ENCODE measurements at places on chromosomes 7 and 10.

- no peak for DNase-seq
These were observed 36.6 kb upstream of the ATP6V0A4 start for GRCh38 chr7:138834583-138834982.

- peak; percentile 60 for DNase-seq
These were observed 22.5 kb downstream of the LRRN3 start for GRCh38 chr7:111113263-111114017.

GRCh38 chr7:38396852-38397251 lies 123.4 kb upstream of the TARP start:
- no peak for DNase-seq

GRCh38 chr10:87757685-87758084 lies 60.3 kb downstream of the ATAD1 start:
- DNase-seq, result no peak

GRCh38 chr7:5237286-5237685 lies 45.5 kb upstream of the SLC29A4 start:
- peak; percentile 12 for DNase-seq

DNA sequence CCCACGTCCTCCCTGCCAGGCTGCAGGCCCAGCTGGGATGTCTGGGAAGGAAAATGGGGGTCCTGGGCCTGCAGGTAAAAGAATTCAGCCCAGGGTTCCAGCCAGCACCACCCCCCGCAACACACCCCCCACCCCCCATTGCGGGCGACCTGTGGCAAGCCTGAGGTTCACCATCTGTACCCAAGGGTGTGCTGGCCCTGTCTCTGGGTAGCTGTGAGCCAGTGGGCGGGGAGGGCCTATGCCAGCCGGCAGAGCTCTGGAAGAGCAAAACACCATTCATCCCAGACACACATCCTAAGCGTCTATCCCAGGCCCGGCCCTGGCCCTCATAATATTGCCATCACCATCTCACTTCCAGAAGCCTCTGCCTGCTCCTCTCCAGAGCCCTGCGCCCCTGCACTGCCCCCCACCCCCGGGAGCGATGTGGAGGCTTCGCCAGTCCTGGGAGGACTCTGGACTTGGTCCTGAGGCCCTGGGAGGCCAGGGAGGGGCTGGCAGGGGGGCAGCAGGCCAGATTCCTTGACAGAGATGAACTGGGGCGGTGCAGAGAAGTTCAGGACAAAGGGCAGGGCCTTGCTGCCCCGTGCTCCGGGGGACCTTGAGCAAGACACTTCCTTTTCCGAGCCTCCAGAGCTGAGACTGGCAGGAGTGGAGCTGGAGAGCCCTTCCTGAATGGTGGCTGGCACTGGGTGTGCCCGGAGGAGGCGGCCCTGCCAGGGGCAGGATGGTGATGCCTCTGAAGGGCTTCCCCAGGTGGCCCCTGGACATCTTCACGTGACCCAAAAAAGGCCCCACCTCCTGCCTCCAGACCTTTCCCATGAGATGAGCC lies 8.7 kb upstream of the TTYH3 start:
- no peak for DNase-seq

GRCh38 chr10:7634142-7634894 lies 32.4 kb downstream of the ITIH5 start:
- DNase-seq, result no peak

- DNase-seq, result peak; percentile 7
These were observed 164.7 kb upstream of the HPS1 start for GRCh38 chr10:98611436-98611835.

DNA sequence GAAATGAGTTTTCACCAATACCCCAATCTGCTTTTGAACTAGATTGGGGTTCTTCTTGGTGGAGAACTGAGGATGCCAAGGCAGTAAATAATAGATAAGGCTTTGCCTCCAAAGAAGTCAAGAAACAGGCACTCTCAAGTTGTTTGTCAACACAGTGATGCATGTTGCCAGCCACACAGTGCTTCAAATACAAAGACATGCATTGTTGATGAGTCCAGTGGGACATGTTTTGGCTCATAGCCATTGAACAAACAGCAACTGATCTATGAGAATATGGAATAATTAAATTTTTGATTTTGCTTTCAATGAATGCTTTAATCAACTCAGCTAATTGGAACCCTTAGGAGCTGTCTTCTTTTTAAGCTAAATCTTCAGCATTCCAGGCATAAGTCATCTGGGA lies 346.4 kb downstream of the THSD7A start:
- DNase-seq, result no peak

DNA sequence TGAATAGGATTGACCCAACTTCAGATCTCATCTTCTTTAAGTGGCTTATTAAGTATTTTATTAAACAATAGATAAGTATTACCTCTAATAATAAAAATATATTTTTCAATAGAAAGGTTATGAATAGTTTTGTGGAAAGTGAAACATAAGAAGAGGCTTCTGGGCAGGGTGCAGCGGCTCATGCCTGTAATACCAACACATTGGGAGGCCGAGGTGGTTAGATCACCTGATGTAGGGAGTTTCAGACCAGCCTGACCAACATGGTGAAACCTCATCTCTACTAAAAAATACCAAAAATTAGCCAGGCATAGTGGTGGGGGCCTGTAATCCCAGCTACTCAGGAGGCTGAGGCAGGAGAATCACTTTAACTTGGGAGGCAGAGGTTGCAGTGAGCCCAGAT lies 26.5 kb downstream of the GPR85 start:
- DNase-seq, result no peak

DNA sequence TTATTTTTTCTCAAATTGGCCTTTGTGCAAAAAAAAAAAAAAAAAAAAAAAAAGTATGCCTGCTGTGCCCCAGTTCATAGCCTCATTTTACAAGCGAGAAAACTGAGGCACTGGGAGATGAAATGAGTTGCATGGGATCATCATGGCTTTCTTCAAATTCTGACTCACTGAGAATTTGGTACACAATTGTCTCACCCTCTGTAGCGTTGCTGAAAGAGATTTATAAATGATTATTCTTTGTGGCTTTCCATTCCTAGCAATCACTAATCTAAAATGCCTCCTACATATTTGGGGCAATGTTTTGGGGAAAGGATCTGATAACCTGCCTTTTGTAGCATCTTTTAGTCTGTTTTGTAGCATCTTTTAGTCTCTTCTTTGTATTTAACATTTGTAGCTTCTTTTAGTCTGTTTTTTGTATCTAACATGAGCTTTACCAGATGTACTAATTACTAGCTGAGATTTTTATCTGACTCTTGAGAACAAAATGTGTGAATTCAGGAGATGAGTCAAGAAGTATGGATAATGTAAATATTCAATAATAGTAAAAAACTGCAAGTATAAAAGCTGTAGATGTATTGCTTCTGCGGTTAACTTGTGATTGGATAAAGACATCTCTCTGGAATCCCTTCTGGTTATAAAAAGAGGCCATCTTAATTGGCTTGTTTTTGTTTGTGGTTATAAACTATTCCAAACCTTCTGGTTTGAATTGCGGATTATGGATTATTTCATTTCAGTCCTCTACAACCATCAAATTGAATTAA lies 161.4 kb downstream of the ARID5B start:
- peak; percentile 90 for DNase-seq

- DNase-seq, result peak; percentile 68
These were observed 22.4 kb downstream of the ATXN7L1 start for GRCh38 chr7:105853931-105854419.

GRCh38 chr10:94101894-94102293 lies 108.2 kb downstream of the PLCE1 start:
- DNase-seq, result no peak

GRCh38 chr7:74320645-74321221 lies 31.5 kb downstream of the CLIP2 start:
- no peak for DNase-seq

- no peak for DNase-seq
These were observed 710.3 kb downstream of the SORCS1 start for GRCh38 chr10:106454233-106454632.

GRCh38 chr7:2737771-2738540 lies 50.0 kb downstream of the AMZ1 start:
- DNase-seq, result no peak

GRCh38 chr10:120162471-120162870 lies 269.9 kb downstream of the SEC23IP start:
- no peak for DNase-seq

DNA sequence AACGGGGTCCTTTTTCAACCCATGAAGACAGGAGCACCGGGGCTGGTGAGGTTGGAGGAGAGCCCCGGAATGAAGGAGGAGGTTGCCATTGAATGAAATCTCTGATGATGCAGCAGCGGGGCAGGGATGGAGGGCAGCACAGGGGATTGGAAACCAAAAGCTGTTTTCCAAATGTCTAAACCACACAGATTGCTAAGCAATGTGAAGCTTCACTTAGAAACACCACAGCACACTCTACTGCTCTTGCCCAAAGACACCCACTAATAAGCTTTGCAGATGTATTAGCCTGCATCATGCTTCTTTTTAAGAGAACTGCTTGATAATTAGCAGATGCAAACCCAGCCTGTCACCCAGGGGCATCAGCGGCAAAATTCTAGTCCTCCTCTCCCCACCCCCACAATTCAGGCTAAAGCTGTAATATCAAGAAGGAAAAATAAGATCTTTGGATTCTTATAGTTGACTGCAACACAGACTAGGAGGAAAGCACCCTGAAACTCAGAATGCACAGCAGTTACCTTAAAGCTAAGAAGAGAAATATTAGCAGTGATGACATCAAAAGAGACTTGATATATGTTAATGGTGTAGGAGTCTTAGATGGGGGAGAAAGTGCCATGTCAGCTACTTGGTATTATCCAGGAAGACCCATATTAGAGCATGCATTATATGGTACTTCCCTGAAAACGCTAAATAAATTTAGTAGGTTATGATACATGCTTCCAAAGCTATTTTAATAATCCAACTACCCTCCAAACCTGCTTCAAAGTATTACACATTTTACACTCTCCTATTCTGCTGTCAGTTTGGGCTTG lies 666.7 kb downstream of the KCNMA1 start:
- no peak for DNase-seq

Measured in fibroblast of upper back skin (primary cell).